Suppressor macrophage (primary cell): ENCODE measurements at places on chromosomes 13 and 19.

GRCh38 chr13:71785361-71785760 lies 81.6 kb downstream of the DACH1 start:
- no peak for DNase-seq

GRCh38 chr13:20231839-20232555 lies at the start of gene GJB6:
TSS of gene GJB6 (minus strand) at chr13:20232319. CDS start at chr13:20223480, 8,839 bp downstream.
- no peak for DNase-seq

- no peak for DNase-seq
Observed at GRCh38 chr13:34867590-34867989, 74.5 kb upstream of the NBEA start.

GRCh38 chr13:111289251-111289650 lies 31.2 kb upstream of the TEX29 start:
- DNase-seq = no peak

- DNase-seq = peak; percentile 37
Observed at GRCh38 chr13:88919970-88920628, 1248.9 kb downstream of the SLITRK5 start.

DNA sequence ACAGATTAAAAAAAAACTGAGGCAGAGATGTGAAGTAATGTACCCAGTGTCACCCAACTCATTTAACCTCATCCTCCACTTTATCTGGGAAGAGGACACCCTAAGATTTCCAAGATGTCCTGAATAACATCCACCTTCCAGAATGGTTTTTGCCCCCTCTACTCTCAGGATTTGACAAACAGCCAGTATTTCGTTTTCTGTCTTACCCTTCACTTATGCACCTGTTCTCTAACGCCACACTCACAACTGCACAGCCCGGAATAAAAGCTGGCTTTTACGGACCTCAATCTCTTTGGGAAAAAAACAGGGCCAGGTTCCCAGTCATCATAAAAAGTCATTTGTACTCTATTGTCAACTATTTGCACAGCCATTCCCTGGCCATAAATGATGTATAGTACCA lies 21.2 kb upstream of the CEACAM6 start:
- no peak for DNase-seq

- no peak for DNase-seq
Observed at GRCh38 chr13:82356667-82357410, 1525.4 kb downstream of the SLITRK1 start.

- DNase-seq = no peak
Observed at GRCh38 chr13:103703246-103703645, 637.0 kb upstream of the SLC10A2 start.

DNA sequence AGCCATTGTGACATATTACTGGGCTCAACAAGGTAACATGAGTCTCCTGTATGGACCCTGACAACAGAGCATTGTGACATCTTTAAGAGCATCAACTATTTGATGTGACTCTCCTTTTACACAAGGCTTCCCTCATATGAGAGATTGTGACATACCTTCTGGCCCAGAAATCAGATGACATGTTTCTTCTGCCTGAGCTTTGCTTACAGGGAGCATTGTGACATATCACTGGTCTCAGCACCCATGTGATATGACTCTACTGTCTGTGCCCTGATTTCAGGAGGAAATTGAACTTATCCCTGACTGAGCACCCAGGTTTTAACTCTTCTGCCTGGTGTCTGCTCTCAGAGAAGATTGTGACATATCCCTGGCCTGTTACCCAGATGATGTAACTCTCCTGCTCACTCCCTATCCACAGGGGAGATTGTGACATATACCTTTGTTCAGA lies 15.9 kb upstream of the ZNF681 start:
- DNase-seq = peak; percentile 51
